DND-41 (cell line): ENCODE measurements at places on chromosomes 16 and 17.

GRCh38 chr17:49814781-49815529 is 26.5 kb downstream of the KAT7 start:
- no peak for DNase-seq

DNA sequence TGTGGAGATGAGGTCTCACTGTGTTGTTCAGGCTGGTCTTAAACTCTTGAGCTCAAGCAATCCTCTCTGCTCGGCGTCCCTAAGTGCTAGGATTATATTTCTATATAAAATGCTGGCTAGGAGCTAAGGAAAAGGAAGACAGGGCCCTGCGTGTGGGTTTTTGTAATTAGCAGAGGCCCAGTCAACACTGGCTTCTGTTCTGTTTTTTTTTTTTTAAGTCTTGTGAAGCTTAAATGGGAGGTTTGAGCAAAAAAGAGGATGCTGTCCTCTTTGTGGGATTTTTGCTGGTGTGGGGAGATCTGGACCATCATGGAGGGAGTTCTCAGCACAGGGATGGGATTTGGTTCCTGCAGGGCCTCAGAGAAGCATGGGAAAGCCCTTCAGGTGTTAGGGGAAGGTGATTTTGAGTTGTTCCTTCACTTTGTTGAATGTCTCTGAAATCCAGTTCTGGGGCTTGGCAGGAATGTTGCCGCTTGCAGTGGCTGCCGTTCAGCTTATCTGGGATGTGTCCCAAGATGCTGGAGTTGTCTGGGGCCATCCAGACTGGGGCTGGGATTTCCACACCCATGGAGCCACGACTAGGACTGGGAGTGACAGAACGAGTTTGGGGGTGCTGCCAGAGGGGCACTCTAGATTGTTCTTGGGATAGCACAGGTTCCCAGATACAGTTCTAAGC is 4.2 kb downstream of the PYCARD start:
- DNase-seq = no peak

- no peak for DNase-seq
Measured at GRCh38 chr17:57869617-57870282, 19.9 kb upstream of the MRPS23 start.

DNA sequence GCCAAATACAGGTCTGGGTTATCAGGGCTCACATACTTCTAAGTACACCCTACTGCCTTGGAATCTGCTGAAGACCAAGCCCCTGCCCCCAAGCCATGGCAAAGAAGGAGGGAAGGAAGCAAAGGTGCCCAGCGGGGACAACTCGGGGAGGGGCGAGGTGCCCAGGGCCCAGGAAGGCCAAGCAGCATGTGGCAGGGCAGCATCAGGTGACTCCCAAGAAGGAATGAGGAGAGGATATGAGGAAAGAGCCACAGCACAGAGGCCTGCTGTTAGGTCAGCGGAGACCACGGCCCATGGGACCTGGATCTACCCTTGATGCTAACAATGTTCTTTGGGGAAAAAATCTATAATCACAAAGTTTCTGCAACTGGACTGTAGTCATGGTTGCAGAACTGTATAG is 142.6 kb upstream of the CRHR1 start:
- DNase-seq = no peak

GRCh38 chr17:67227488-67227887 is 17.5 kb downstream of the HELZ start:
- DNase-seq = no peak

GRCh38 chr17:73759324-73759723 is 115.1 kb upstream of the SDK2 start:
- DNase-seq = no peak

DNA sequence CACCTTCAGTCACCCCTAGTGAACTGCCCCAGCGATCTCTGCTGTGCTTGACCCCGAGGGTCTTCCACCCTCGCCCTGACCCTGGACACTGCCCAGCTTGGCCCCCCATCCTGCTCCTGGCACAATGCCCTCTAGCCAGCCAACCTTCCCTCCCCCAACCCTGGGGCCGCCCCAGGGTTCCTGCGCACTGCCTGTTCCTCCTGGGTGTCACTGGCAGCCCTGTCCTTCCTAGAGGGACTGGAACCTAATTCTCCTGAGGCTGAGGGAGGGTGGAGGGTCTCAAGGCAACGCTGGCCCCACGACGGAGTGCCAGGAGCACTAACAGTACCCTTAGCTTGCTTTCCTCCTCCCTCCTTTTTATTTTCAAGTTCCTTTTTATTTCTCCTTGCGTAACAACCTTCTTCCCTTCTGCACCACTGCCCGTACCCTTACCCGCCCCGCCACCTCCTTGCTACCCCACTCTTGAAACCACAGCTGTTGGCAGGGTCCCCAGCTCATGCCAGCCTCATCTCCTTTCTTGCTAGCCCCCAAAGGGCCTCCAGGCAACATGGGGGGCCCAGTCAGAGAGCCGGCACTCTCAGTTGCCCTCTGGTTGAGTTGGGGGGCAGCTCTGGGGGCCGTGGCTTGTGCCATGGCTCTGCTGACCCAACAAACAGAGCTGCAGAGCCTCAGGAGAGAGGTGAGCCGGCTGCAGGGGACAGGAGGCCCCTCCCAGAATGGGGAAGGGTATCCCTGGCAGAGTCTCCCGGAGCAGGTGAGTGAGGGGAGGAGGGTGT is at the start of gene TNFSF13:
TSS of gene TNFSF13 (plus strand) at position 207 of the 776 bp plus-strand sequence. CDS start at position 497, 290 bp downstream.
- no peak for DNase-seq

GRCh38 chr17:52537421-52537820 is 378.9 kb upstream of the CA10 start:
- DNase-seq = no peak

DNA sequence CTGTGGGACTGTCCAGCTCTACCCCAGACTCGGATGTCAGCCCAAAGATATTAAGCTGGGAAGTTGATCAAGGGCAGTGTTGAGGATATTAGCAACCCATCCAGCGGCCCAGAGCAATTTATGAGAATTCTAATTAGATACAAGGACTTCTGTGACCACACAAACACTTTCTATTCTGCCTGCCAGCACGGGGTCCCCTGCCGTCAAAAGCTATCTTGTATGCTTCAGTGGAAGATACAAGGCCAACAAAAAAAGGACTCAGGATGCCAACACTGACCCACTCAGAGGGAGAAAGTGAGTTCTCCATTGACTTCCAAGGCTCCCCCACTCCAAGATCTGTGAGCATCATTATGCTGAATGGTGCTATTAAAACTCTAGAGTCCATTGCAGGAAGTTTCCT is 390.7 kb downstream of the GRIN2A start:
- no peak for DNase-seq

GRCh38 chr17:77354670-77355455 is 214.1 kb downstream of the SEC14L1 start:
- no peak for DNase-seq

GRCh38 chr16:89097392-89097772 is 3.7 kb downstream of the ACSF3 start:
- no peak for DNase-seq

DNA sequence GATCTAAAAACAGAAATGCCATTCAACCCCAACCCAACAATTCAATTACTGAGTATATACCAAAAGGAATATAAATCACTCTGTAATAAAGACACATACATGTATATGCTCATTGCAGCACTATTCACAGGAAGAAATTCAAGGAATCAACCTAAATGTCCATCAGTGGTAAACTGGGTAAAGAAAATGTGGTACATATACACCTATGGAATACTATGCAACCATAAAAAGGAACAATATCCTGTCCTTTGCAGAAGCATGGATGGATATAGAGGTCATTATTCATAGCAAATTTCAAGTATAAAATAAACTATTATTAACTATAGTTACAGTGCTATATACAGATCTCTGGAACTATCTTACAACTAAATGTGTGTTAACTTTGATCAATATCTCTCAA is 599.3 kb downstream of the CDH11 start:
- no peak for DNase-seq

- no peak for DNase-seq
Measured at GRCh38 chr16:86426063-86426642, 84.2 kb upstream of the FOXF1 start.

- DNase-seq = no peak
Measured at GRCh38 chr16:49514073-49514980, 140.7 kb downstream of the C16orf78 start.

DNA sequence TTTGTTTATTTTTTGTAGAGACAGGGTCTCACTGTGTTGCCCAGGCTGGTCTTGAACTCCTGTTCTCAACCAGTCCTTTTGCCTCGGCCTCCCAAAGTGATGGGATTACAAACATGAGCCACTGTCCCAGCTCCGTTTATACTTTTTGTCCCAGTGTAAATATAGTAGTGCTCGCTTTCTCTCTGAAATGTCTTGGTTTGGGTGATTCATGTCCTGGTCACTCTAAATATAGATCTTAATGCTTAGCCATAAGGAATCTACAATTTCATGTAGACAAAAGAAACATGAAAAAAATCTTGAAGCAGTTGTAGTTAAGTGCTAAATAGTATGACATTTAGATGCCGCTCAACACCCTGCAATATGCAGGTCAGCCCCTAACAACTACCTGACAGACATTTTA is 126.9 kb downstream of the KATNIP start:
- no peak for DNase-seq

DNA sequence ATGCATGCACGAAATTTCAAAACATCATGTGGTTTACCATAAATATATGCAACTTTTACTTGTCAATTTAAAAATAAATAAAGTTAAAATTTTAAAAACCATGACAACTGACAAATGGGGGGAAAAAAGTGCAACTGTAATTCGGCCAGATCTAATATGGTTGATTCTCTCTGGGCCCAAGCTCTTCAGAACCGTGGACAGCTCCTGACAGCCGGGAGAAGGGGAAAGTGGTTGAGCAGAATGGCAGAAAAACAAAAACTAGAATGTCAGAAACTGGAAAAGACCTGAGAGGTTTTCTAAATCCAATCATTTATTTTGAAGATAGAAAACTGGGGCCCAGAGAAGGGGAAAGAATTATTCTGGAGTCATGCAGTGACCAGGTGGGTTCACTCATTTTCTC is 126.6 kb downstream of the TMEM132E start:
- peak; percentile 59 for DNase-seq

GRCh38 chr16:27761816-27762215 is 211.9 kb downstream of the KATNIP start:
- no peak for DNase-seq

DNA sequence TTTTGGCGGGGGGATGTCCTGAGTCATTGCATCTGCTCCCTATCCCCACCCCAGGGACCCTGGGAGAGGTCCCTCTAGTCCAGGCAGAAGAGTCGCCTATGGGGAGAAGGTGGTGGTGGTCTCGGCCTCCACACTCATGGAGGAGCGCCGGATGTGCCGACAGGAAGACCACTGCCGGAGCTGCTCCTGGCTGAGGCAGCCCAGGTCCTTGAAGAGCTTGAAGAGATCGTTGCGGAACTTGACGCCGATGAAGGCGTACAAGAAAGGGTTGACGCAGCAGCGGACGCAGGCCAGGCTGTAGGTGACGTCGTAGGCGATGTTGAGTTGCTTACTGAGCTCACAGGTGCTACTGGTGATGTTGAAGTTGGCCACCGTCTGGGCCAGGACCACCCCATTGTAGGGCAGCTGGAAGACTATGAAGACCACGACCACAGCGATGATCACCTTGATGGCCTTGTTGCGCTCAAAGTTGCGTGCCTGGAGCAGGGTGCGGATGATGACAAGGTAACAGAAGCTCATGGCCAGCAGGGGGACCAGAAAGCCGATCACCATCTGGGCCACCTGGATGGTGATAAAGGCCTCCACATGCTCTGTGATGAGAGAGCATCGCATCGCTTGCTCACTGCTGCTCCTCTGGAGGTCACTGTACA is 10.5 kb downstream of the CCR7 start:
- peak; percentile 20 for DNase-seq

- peak; percentile 82 for DNase-seq
Measured at GRCh38 chr17:4708436-4708835, 2.0 kb upstream of the ARRB2 start.

- DNase-seq = no peak
Measured at GRCh38 chr17:64382061-64382583, 8.5 kb downstream of the PECAM1 start.

GRCh38 chr16:23206986-23207385 is 24.4 kb downstream of the SCNN1G start:
- DNase-seq = no peak

- no peak for DNase-seq
Measured at GRCh38 chr17:17843096-17843495, 6.3 kb upstream of the SREBF1 start.

DNA sequence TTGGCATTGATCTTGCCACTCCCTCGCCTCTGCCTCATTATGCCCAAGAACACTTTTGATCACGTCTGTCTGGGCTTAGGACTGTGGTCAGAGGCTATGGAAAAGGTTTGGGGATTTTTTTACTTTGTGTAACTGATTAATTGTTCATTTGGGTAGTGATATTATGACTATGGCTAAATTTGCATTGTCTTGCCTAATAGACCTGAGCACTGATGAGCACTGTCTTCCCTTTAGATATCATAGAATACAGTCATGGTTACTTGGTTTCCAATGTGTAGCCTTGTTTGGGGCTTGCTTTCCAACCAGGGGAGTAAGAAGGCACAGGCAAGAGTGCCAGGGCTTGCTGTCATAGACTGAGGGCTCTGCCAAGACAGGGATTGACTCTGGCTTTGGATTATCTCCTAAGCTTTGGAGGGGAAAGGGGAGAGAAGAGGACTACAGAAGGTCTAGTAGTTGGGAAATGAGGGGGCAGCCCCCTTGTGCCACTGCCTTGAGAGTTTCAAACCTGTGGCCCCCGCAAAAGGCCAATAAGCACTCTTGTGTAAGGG is 13.7 kb downstream of the LIMD2 start:
- DNase-seq = no peak

DNA sequence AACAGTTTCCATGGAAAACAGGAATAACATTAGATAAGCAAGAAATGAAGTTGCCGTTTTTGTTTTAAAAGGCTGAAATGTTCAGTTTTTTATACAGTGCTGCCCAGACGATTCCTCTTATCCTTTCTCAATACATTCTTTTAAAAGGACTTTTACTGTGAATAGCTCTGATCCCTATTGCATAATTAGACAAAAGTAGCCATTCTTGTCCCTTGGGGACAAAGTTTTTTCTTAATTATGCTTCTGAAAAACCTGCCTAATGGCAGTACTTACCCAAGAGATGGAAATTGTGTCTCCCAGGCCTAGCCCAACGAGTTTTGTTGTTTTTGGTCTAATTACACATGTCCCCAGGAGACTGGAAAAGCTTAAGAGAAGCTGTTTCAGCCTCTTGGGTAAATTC is 27.6 kb downstream of the NXPH3 start:
- no peak for DNase-seq

DNA sequence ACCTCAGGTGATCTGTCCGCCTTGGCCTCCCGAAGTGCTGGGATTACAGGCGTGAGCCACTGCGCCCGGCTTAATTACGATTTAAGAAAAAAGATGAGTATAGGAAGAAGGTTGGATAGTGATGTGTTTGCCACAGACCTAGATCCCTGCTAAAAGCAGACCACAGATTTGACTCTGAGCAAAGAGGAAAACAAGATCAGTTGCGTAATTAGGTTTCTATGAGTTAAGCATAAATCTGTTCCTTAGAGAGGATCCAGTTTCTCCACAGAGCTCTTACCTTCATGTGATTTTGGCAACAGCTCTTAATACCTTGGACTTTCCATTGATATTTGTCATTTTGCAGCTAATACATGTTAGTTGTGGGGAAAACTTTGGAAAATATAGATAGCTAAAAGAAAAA is 31.1 kb downstream of the CDH1 start:
- no peak for DNase-seq

GRCh38 chr16:66311306-66311705 is 55.2 kb upstream of the CDH5 start:
- no peak for DNase-seq
